ENCODE measurements at places on chromosomes 16 and 17.
A peak's percentile ranks its signal among the peaks of the same experiment; 100 is the strongest.

DNA sequence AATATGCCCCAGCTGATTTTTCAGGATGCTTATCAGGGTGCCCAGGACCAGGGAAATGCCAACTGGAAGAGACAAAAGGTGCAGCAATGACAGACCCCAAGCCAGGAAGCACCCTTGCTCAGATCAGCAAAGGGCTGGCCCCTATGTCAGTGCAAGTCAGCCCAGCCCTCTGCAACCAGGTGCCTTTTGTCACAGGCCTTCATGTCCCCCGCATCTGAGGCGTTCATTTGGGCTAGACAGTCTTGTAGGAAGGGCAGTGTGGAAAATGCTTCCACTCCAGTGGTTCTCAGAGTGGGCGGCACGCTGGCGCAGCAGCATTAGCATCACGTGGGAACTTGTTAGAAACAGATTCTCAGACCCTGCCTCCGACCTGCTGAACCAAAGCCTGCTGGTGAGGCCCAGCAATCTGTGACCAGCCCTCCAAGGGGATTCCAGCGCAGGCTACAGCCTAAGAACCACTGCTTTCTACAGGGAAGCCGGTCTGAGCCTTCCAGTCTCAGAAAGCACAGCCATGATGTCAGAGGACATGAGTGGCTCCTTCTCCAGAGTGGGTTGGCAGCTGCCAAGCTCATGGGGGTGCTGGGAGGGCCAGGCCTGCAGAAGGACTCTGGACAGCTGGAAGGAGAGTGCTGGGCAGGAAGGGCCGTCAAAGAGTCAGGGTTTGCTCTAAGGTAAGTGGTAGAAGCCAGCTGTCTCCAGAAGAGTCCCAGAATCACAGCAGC lies 13.1 kb downstream of the SLC47A2 start:
- DNase-seq: no peak

GRCh38 chr16:84545114-84545737 lies 40.8 kb upstream of the MEAK7 start:
- DNase-seq: no peak

GRCh38 chr16:16120382-16121184 lies 102.7 kb downstream of the ABCC6 start:
- DNase-seq: no peak

DNA sequence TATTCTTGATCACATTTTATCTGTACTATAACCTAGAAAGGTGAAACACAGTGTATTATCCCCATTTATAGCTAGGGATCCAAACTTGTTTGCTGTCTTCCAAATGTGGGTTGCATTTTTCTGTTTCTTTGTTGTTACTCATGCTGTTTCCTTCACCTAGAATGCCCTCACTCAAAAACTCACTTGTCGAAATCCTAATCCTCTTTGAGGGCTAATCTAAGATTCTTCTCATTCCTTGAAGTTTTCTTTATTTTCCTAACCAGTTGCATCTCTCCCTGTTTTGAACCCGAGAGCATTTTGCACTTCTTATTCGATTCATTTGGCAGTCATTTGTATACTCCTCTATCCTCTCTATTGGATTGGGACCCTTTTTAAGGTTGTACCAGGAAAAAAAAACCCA lies 9.6 kb downstream of the CALCOCO2 start:
- DNase-seq: no peak

GRCh38 chr16:87839542-87840270 lies 29.6 kb downstream of the SLC7A5 start:
- DNase-seq: no peak

DNA sequence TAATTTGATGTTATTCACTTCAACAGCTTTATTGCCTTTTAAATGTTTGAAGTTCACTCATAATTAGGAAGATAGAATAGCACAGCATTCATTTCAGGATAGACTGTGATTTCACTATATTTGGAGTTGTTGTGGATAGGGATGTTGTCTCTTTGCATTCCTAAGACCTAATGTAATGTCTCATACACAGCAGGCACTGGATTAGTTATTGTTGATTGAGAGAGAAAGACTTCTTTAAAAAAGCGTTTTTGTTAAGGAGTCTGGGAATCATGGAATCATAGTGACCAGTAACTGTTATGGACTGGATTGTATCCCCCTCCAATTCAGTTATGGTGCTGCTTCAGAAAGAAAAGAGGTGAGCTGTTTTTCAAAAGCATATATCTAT lies 122.0 kb downstream of the USP22 start:
- no peak for DNase-seq

- DNase-seq: no peak
Observed at GRCh38 chr17:48589060-48589830, 796 bp downstream of the HOXB3 start.

GRCh38 chr17:1829216-1829591 lies 498 bp downstream of the SMYD4 start:
- DNase-seq: no peak

DNA sequence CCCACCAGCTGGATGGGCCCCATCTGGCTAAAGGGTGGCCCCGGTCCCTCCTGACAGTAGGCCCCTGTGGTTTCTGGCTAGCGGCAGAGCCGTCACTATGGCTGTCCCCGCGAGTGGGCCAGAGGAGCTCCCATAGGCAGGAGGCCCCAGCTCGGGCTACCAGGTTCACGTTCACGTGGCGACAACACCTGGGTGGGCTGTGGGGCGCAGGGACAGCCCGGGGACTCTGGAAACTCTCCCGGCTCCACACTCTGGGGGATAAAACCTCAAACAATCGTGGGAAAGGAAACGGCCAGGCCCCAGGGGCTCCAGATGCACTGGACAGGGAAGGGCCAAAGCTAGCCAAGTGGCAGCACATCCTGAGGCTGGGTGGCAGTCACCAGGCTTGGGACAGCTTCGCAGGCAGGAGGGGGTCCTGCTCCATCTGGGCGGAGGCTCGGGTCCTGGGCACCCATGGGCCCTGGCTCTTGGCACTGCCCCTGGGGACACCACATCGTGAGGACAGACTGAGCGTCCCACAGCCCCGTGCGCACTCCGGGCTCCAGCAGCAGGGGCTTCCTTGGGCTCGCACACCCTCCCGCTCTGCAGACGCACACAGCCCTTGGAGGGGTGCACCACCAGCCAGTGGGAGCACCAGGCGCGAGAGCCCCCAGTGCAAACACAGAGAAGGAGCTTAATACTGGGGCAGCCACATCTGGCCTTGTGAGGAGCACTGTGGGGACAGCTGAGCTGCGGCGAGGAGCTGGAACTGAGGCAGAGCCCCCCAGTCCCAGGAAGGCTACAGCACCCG lies 4.4 kb downstream of the RNF166 start:
- DNase-seq: no peak

DNA sequence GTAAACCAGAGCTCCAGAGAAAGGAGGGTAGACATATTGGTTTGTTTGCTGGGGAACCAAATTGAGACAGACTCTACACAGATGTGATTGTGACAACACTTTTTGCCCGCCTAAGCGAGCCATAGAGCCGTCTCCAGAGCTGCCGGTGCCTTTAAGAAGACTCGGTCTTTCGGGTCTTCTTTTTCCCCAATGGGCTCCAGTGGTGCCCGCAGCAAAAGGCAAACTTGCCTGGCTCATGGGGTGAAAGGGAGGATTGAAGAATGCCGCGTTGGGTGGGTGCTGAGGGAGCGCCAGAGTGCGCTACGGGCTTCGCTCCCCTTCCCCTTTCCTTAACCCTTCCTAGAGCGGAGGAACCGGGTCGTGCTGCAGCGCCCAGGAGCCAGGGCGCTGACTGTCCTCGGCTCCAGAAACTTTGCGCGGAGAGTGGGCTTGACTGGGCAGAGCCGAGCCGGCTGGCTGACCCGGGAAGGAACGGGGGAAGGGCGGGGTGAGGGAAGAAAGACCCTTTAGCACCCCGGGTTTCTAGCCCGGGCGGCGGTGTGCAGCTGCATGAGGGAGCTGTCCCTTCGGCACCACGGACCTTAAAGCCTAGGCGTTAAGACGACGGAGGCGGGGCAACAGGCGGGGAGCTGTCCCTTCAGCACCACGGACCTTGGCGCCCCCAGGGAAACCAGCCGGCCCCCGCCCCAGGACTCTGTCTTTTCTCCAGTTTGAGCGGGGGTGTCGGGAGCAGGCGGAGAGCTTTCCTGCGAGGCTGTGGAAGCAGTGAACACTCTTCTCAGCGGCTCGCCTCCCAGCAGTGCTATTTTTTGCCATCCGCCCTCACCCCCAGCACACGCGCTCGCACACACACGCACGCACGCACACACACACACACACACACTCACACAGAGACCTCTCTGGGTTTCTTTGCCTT lies at the start of gene CACNG3:
CACNG3 (plus strand) TSS at position 880 of the 916 bp plus-strand sequence. CDS start 420 bp downstream, outside the sequence.
- DNase-seq: peak; percentile 23

DNA sequence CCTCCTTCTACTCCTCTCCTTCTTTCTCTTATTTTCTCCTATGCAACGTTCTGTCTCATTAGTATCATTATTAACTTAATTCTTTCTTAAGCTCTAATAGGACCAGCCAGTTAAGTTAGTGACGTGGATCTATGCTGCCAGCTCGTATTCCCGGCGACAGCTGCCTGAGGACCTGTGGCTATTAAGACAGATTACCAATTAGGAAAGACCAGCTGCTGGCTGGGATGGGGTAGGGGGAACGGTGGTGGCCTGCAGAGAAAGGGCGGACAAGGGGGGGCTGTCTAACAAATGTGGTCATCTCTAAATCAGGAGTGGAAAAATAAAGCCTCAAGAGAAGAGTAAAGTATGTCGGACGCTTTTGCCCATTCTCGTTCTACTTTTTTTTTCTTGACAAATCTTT lies 770 bp upstream of the MYH3 start:
- DNase-seq: no peak

GRCh38 chr17:6348891-6349290 lies 86.0 kb downstream of the AIPL1 start:
- no peak for DNase-seq

- no peak for DNase-seq
Observed at GRCh38 chr17:80455784-80456183, 20.6 kb downstream of the NPTX1 start.

DNA sequence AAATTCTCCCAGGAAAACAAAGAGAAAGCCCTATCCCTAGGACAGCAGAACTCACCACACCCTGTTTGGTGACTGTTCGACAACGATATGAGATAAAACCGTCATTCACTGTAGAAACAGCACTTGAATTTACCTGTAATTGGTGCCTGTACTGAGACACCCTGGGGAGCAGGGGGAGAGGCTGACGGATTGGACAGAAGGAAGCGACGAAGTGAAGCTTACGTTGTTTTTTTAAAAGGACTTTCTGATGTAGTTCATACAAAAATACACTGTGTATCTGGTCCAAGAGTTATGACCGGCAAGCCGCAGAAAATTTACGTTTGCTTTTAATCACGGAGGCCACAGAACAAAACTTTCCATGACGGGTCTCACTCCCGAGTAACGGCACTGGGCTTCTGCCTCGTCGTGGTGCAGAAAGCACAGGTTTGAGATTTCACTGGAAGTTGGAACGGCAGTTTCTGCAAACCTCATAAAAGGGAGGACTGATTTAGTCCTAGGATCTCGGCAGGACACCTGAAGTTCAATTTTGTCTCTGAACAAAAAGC lies 9.7 kb downstream of the NXN start:
- no peak for DNase-seq

GRCh38 chr16:50059111-50059510 lies 6.7 kb upstream of the HEATR3 start:
- DNase-seq: no peak

DNA sequence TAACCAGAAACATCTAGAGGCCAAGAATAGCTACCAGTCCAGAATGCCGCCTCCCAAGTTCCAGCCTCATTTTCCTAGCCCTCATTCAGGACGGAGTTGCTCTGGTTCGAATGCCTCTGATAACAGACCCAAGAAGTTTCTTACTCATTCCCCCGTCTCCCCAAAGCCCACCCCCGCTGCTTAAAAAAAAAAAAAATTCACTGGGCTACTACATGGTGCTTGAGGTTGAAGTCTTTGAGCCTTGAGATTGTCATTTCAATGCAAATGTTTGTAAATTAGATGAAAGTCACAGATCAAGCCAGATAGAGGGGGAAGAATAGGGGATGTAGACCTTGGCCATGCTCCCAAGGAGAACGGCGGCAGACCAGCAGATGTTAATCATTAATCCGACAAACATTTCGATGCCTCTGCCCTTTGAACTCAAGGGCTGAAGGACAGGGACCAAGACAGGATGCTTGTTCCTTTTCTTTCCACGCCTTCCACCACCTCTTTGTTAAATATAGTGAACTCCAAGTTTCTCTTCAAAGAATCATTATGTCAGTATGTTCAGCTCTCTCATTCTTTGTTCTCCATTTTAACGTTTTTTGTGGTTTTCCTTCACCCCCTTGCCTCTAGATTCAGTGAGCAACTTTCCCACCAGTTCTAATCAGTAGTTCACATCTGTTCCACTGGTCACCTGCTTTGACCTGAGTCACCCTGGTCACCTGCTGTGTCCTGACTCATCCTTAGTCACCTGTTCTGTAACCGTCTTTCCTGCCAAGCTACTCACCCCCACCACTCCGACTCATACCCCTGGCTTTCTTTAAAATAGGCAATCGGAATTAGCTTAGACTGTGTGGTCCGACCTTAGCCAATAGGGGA lies 190.3 kb downstream of the CPPED1 start:
- peak; percentile 8 for DNase-seq

- DNase-seq: no peak
Observed at GRCh38 chr16:27264151-27264550, 4.4 kb downstream of the NSMCE1 start.

- no peak for DNase-seq
Observed at GRCh38 chr16:14640538-14640937, 7.8 kb downstream of the BFAR start.

GRCh38 chr17:6638046-6638908 lies 2.2 kb downstream of the KIAA0753 start:
- DNase-seq: no peak

GRCh38 chr16:21611556-21612384 lies 12.4 kb downstream of the METTL9 start:
- DNase-seq: no peak

DNA sequence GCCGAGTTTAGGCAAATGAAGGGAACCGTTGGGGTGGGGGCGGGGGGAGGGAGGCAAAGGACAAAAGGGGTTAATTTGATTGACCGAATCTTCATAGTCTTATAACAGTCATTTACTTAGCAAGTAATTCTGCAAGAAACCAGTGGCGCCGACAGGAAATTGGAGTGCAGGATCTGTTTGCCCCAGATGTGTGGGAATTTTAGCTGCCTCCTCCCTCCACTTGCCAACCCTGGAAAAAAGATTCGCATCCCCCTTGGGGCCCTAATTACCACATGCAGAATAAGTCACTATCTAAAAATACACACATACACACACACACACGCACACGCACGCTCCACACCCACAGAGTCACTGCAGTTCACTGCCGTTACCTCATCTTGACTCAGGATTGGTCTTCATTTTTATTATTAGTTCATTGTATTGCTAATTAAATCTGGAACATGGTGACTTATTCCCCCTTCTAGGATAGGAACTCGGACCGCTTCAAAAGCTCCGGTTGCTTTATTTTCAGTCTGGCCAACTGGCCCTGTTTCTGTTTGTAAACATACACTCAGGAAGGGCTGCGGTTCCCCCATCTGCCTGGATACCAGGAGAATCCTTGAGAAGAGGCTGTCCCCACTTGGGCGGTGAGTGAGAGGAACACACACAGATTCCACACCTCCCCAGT lies 241.6 kb upstream of the SALL1 start:
- DNase-seq: no peak

DNA sequence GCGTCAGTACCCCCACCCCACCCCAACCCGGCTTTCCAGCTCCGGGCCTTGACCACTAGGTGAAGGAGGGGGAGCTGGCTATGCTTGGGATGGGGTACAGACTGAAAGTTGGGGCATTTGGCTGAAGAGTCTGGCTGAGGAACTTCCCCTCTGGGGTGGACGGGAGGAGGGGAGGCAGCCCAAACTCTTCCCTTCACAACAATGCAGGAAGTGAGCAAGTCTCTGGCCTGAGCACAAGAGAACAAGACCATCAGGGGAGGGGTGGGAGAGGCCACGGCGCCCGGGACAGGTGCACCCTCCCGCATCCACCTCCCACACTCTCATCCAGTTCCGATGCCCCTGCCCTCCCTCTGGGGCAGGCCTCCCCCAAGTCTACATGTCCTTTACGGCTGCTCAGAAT lies 5.6 kb downstream of the USH1G start:
- DNase-seq: no peak
